ENCODE measurements at places on chromosomes 12 and 14.

DNA sequence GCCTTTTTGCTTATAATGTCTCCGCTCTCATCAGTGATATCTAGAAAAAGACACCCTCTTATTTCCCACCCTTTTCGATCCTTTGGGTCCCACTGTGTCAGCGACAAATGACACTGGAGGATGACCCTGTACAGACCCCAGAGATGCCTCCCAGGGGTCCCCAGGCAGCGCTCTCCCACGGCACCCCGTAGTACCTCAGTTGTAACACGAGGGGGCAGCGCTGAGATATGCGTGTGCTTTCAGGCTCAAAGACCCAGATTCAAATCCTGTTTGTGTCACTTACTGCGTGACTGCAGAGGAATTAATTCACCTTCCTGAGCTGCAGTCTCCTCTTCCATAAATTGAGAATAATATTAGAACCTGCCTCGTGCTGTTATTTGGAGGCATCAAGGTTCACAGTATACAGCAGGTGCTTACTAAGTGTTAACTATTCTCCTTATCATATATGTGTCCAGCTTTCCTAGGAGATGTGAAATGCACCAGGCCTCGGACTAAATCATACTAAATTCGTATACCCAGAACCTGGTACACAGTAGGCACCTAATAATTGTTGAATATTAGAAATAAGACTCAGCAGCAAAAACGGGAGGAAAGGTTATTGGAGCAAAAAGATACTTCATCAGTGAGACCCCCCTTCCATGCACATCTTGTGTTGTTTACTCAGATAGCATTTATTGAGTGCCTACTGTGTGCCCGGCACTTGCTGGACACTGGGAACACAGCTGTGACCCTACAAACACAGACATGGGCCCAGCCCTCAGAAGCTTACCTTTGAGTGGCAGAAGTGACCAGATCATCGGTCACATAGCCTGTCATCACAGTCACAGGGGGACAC lies 99.9 kb downstream of the PHETA1 start:
- DNase-seq = no peak

- peak; percentile 68 for DNase-seq
These were observed 505 bp downstream of the RASSF3 start for GRCh38 chr12:64610660-64611340.

DNA sequence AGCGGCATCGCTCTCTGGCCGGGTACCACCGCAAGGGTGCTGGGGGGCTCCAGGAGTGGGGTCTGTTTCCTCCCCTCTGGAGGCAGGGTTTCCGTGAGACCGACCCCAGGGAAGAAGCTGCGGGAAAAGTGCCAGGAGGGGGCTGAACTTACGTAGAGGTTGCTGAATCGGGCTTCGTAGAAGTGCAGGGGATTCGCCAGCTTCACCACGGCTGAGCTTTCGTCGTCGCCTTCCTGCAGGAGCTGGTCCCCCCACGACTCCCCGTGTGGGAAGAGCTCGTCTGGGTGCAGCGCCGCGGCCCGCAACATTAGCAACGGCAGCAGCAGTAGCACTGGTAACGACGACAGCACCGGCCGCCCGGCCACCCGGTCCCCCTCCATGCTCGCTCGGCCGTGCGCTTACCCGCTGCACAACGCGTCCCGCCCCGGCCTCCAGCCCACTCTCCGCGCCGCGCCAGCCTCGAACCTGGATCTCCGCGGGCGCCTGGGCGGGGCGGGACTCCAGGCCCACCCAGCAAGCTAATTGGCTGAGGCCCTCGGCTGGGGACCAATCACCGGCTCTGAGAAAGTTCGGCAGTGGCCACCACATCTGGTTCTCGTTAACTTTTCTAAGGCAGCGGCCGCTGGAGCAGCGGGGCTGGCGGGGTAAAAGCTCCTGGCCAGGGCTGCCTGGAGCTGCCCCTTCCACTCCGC lies at the start of gene NID2:
Gene NID2, minus strand, starts transcription at position 445 of the 692 bp plus-strand sequence. Its CDS starts 65 bp downstream, at position 380.
- DNase-seq = peak; percentile 46

DNA sequence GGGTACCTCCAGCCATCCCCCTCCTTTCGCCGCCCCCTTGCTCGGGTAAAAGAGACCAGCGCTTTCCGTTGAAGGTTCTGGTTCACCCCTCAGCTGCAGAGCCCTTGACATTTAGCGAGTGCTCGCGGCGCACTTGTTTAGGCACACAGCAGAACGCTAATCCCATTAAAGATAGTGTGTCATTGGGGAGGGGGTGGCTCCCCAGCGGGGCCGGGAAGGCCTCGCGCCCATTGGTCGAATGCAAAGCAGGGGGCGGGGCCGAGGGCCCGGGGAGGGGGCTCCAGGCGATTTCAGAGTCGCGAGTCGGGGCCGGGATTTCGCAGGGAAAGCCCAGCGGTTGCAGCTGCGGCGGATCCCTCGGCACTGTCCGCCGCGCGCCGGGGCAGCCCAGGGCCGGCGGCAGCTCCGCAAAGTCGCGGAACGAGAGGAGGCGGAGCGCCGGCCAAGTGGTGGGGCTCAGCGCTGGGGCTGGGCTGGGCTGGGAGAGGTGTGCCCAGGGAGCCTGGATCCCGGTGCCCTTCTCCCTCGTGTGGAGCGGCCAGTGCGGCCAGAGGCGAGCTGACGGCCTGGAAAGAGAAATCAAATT lies 122.9 kb downstream of the TSPAN9 start:
- DNase-seq = no peak

DNA sequence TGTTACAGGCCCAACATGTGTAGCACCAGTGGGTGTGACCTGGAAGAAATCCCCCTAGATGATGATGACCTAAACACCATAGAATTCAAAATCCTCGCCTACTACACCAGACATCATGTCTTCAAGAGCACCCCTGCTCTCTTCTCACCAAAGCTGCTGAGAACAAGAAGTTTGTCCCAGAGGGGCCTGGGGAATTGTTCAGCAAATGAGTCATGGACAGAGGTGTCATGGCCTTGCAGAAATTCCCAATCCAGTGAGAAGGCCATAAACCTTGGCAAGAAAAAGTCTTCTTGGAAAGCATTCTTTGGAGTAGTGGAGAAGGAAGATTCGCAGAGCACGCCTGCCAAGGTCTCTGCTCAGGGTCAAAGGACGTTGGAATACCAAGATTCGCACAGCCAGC lies 8.6 kb downstream of the BCL2L14 start:
- no peak for DNase-seq

GRCh38 chr12:78229591-78230101 lies 399.0 kb downstream of the NAV3 start:
- DNase-seq = no peak

DNA sequence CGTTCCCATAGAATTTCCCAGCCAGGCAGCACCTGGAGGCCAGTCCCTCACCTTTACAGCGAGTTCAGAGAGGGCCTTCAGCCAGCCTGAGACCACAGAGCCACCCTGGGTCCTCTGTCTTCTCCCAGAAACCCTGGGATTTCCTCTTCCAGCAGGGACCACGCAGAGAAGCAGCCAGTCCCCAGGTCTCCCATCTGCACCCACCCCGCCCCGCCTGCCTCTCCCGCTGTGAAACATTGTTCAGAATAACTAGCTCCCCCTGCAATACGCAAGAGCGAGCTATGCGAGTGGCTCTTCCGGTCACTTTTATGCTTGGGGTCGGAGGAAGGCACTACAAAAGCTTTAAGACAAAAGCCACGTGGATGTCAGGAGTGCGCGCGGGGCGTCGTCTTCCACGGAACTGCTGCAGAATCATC lies 77.8 kb downstream of the SERPINA3 start:
- no peak for DNase-seq

DNA sequence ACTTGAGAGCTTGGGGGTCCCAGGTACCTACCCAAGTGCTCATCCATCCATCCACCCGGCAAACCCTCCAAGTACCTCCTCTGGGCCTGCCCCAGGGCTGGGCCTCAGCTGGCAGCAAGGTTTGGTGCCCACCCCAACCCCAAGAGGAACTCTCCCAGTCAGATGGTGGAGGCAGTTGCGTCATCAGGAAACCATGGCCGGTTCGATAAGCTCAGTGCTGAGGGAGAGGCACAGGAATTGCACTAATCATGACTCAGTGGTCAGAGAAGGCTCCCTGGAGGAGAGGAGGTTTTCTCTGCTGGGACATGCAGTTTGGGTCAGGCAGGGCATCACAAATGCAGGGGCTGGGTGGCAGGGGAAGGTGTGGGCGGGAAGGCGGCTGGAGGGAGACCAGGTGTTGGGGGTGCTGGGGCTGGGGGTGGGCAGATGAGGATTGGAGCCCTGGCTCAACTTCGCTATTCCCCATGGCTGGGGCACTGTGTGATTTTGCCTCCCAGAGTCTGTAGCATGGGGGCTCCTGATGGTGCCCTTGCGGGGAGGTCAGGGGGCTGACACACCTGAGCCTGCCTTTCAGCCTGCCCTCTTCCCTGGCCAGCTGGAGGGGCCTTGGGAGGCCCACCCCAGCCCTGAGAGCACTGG lies 32.2 kb downstream of the SH2B3 start:
- no peak for DNase-seq

GRCh38 chr14:96735526-96735925 lies 61.7 kb upstream of the VRK1 start:
- DNase-seq = no peak

GRCh38 chr14:102916347-102917055 lies 6.0 kb upstream of the AMN start:
- DNase-seq = no peak

DNA sequence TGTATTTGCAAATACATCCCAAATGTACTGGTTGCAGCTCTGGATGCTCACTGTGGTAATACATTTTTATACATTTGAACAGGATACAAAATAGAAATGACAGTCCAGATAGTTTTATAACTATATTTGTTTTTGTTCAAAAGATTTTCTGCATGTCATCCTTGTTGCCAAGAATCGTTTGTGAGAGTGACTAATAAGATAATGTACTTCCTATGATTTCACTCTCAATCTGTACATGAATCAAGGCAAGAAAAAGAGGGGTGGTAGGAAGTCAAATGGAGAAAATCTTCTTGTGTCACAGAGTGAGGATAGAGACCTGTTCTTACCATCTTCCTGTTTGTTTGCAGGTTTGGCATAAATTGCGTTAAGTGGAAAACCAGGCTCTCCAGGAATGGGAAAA lies 13.9 kb downstream of the ARPC3 start:
- no peak for DNase-seq

- DNase-seq = no peak
These were observed 24.2 kb upstream of the NOVA1 start for GRCh38 chr14:26621807-26622560.

DNA sequence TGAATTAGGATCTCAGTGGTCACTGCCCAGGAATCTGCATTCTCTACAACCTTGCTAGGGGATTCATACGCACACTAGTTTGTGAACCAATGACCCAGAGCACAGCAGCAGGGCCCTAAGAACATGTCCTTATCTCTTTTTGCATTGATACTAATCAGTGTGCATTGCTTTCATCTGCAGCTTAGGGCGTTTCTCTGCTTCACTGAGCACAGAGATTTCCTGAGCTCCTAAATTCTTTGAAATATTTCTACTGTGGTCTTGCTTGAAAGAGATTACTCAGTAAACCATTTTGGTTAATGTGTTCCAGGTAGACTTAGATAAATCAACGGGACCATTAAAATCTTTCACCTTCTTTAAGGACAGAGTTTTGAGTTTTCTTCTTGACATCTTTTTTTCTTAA lies 351.3 kb upstream of the KITLG start:
- no peak for DNase-seq

- no peak for DNase-seq
These were observed 70.4 kb upstream of the RIC8B start for GRCh38 chr12:106704081-106704480.

DNA sequence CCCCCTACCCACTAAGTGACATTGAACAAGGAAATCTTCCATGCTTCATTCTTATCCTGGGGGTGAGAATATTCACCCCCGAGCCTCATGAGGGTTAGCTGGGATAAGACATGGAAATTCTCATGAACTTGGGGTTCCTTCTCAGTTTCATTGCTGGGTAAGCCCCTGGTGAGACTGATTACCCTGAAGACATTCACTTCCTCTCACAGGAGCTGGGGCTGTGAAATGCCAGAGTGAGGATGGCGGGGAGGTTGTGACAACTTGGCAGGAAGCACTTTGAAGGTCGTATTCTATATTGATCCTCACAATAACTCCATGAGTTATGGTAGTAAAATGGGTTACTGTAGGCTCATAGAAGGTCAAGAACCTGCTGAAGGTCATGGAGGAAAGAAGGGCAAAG lies 43.5 kb downstream of the ESRRB start:
- DNase-seq = no peak

DNA sequence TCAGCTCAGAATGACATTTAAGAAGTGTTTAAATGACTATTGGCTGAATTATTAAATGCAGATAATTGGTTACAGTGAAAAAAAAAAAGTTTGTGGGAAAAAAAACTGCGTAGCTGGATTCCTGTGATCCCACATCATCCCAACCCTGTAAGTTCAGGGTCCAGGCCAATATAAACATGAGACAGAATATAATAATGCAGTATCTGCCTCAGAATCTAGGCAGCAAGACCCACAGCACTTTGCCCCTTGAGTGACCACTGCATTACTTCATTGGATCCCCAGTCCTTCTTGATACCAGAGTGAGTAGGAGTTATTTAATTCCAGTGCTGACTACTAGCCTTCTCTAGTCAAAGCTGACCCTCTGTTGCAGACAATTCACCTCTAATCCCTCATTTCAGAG lies 272.6 kb downstream of the CCER1 start:
- no peak for DNase-seq

GRCh38 chr12:86543716-86544115 lies 287.5 kb upstream of the MGAT4C start:
- DNase-seq = no peak

GRCh38 chr14:101521473-101521915 lies 39.8 kb upstream of the DIO3 start:
- DNase-seq = no peak

GRCh38 chr14:81234278-81234677 lies 13.5 kb upstream of the GTF2A1 start:
- no peak for DNase-seq

- DNase-seq = no peak
These were observed 172.0 kb downstream of the SYT10 start for GRCh38 chr12:33267641-33268040.

- DNase-seq = no peak
These were observed 695.5 kb upstream of the LRFN5 start for GRCh38 chr14:40911141-40911540.

DNA sequence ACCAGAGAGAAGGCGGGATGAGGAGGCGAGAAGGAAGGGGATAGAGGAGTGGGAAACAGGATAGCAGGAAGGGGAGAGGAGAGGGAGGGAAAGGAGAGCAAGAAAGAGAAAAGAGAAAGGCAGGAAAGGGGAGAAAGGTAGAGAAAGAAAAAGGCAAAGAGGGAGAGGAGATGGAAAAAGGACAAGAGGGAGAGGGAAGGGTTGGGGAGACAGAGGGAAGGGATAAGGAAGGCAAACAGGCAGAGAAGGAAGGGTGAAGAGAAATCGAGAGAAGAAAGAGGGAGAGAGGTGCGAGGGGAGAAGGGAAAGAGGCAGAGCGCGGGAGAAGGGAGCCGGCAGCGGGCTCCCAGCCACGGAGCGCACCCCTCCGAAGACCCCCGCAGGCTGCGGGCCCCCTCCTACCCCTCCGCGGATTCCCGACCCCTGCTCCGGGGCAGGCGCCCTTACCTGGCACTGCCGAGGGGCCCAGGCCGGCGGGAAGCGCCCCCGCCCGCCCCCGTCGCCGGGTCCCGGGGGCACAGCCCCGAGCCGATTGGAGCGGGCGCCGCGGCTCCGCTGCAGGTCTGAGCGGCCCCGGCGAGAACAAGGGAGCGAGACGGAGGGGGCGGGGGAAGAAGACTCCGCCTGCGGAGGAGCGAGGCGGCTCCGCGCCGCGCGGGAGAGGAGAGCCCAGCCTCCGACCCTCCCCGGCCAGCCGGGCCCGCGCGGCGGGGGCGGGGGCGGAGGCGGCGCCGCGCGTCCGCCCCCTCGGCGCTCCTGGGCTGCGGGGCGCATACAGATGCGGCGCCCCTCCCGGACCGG lies at the start of gene CDH24:
Gene CDH24, minus strand, starts transcription at position 565 of the 801 bp plus-strand sequence. CDS start 1,787 bp downstream, outside the sequence.
- DNase-seq = peak; percentile 67

Measured in CD4-positive, alpha-beta T cell treated with Interleukin-2 at 100 ng/mL for 4 hours (primary cell).